ENCODE measurements at places on chromosomes 2 and 18.

DNA sequence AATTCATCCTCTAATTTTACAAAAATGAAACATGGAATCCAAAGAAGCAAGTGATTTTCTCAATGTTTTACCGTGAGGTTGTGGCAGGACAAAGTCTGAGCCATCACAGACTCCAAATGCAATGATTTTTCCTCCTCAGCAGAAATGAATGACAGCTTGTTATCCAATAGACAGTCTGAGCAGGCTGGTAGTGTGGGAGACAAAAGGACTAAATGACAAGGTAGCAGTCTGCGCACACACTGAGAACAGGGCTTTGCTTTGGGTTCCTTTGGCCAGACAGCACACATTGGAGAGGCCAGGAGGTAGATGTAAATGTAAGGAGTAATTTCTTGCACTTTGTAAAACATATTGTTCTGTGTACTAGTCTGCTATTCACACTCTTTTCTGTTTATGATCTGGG is 50.3 kb upstream of the RGPD4 start:
- DNase-seq = no peak

GRCh38 chr2:11026286-11026921 is 114.7 kb downstream of the KCNF1 start:
- DNase-seq = no peak

- DNase-seq = no peak
These were observed 10.2 kb downstream of the ANO7 start for GRCh38 chr2:241198381-241199279.

DNA sequence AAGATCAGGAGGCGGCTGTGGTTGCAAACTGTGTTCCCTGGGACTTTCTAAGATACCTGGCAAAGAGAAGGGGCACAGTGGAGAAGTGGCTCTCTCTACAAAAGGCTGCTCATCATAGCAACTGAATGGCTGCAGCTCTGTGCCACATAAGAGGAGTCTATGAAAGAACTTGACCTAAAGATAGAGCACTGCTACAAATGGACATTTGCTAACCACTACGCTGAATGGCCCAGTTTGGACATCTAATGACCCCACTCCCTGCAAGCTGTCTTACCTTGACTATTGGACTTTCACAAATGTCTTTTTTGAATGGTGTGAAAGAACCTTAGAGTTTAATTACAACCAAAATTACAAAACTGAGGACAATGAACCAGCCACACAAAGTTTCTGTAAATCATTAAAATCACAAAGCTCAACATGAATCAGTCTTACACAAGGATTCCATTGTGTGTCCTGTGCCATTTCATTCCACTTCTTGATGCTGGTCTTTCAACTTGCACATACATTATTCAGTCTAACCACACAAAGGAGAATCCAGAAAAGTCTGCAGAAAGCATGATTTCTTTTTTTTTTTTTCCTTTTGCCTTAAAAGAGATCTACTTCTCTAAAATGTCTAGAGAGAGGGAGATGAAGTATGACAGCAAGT is 154.0 kb downstream of the LAMA1 start:
- DNase-seq = no peak

GRCh38 chr2:223725494-223725893 is 111.9 kb downstream of the AP1S3 start:
- DNase-seq = peak; percentile 98

GRCh38 chr18:22219568-22220355 is 50.4 kb downstream of the GATA6 start:
- DNase-seq = no peak

GRCh38 chr2:10971161-10971887 is 59.6 kb downstream of the KCNF1 start:
- no peak for DNase-seq

DNA sequence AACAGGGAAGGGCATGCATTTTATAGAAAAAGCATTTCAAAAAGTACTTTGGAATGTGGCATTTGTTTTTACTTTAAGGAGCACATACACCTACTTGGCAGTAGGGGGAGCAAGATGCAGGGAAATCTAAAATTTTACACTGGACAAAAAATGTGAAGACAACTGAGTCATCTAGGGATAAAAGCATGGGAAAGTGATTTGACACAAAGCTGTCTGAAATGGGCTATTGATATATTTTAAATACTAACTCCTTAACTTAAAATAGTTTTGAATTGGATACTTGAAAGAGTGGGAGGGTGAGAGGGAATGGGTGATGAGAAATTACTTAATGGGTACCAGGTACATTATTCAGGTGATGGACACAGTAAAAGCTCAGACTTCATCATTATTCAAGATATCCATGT is 15.8 kb downstream of the TMEM200C start:
- peak; percentile 69 for DNase-seq

- DNase-seq = no peak
These were observed 955.2 kb upstream of the CELF4 start for GRCh38 chr18:38520786-38521185.

- peak; percentile 96 for DNase-seq
These were observed 106.9 kb downstream of the ROCK1 start for GRCh38 chr18:21004726-21005125.

- no peak for DNase-seq
These were observed 117.9 kb downstream of the NRP2 start for GRCh38 chr2:205800224-205800623.

GRCh38 chr2:55384786-55385185 is 34.9 kb downstream of the CCDC88A start:
- DNase-seq = peak; percentile 42

GRCh38 chr2:95297639-95298395 is 670 bp downstream of the KCNIP3 start:
- DNase-seq = no peak

DNA sequence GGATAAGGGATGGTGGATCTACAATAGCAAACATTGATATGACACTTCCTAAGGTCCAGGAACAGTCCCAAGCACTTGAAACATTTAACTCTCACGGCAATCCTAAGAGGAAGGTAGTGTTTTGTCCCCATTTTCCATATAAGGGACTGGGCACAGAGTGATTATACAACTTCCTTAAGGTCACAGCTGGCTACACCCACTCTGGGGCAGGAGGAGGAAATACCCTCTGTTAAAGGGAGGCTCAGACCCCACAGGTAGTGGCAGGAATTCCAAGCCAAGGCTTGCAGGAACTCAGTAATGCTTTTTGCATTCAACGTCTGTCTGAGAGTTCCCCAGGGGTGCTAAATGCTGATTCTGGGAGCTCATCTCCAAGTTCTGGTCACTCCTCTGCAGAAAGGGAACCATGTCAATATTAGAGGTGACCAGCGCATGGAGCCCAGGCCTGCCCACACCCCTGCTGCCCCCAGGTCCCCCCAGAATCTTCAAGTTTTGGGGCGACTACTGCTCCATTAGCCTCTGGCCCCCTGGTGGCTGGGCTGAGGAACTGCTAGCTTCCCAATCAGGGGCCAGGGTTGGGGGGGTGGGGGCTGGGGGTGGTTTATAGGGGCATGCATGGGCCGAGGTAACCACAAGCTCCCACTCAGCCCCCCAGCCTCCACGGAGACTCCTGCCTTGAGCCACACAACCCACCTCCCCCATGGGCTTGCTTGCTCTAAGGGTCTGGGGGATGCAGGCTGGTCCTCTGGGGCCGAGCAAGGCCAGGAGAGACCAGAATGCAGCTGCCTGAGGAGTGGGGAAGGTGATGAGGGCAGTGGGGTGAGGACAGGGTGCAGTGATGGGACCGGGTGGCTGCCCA is 11.1 kb downstream of the OBSL1 start:
- peak; percentile 24 for DNase-seq

DNA sequence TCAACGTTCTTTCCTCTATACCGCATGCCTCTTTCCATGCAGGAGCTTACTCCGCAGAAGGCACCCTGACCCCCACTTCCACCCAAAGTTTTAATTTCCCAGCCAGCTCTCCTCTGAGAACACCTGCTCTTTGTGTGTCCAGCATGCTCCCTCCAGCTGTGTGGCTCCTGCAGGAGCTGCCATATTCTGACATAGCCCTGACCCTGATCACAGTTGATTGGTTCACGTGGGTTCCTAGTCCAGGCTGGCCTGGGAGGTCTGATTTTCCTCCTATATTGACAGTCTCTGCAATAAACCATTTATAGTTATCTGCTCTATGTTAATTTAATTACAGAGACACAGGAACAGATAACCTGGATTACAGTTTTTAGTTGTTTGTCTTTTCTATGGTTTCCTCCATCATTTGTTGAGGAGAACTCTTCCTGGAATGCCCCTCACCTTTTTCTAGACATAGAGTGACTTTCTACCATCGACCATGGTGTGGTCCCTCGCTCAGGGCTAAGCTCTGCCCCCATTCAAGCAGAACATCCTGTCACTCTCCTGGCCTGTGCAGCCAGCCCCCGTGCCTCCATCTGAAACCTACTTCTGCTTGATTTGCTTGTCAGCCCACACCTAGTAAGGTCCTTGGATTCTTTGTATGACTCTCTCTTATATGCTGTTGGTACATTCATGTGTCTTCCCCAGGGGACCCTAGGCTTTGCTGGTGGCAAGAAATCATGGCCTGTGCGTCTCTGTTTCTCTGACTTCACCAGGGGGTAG is 231.5 kb downstream of the LPIN1 start:
- no peak for DNase-seq

DNA sequence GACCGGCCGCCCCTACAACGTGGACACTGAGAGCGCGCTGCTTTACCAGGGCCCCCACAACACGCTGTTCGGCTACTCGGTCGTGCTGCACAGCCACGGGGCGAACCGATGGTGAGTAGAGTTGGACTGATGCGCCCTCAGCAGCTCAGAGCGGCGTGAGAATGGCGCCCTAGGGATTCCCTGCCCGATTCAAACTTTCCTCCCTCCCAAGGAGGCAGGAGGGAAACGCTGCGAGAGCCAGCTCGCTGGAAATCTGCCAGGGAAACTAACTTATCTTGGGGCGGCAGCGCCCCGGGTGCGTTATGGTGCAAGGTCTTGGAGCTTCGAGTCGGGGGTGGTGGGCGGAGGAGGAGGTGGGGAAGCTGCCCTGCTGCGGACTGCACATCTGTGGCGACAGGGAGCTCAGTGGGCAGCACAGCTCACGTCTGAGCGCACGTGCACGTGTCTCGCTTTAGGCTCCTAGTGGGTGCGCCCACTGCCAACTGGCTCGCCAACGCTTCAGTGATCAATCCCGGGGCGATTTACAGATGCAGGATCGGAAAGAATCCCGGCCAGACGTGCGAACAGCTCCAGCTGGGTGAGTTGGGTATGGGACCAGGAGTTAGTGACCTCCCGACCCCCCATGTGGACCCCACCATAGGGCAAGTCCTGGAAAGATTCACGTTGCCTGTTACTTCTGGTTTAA is 697 bp downstream of the ITGA4 start:
- peak; percentile 82 for DNase-seq
